Activated B cell treated with CpG ODN at 0.5 μM for 24 hours (primary cell): ENCODE measurements at places on chromosomes 12 and 14. TPM values are rescaled to one million over a fixed set of nuclear protein-coding genes. Genes with fewer than 3 reads are reported as not detected.

LRP1-AS gene
- not detected in 2 replicates for total RNA-seq

CEBPE gene
- 0.17 and 0.20 TPM in 2 replicates for total RNA-seq

KLHDC1 gene
- 5.7 and 6.9 TPM in 2 replicates for total RNA-seq

MRPL52 gene
- 142 and 150 TPM in 2 replicates for total RNA-seq

FUT8 gene
- 115 and 123 TPM in 2 replicates for total RNA-seq

RHOJ gene
- total RNA-seq: not detected in 2 replicates

ASB2 gene
- 2.7 and 3.1 TPM in 2 replicates for total RNA-seq

KIF26A gene
- not detected in 2 replicates for total RNA-seq

CDCA3 gene
- 1.2 and 1.6 TPM in 2 replicates for total RNA-seq

HCAR3 gene
- total RNA-seq: not detected in 2 replicates

- no peaks in the 10 kb centered on the region for H3K36me3 ChIP-seq
- no peak overlapping the region for H3K4me3 ChIP-seq
- no peak for DNase-seq
These were observed 42.4 kb downstream of the CACNA2D4 start for GRCh38 chr12:1876086-1876485.

GRCh38 chr14:21436567-21437062, 19.3 kb downstream of the CHD8 start:
- no peaks in the 10 kb centered on the region for H3K27me3 ChIP-seq
- peaks cover 21% of the 10 kb centered on the region for H3K36me3 ChIP-seq
- no peak for DNase-seq
- H3K4me1 ChIP-seq: peaks cover 56% of the 10 kb centered on the region
- H3K27ac ChIP-seq: peak overlapping the region; percentile 87

- no peak for DNase-seq
- no peaks in the 10 kb centered on the region for H3K27me3 ChIP-seq
- H3K4me3 ChIP-seq: no peak overlapping the region
- peaks cover 7% of the 10 kb centered on the region for H3K4me1 ChIP-seq
- no peaks in the 10 kb centered on the region for H3K36me3 ChIP-seq
These were observed 4.9 kb upstream of the PMCH start for GRCh38 chr12:102202556-102202955.

- no peaks in the 10 kb centered on the region for H3K27me3 ChIP-seq
- H3K36me3 ChIP-seq: no peaks in the 10 kb centered on the region
- no peak overlapping the region for H3K4me3 ChIP-seq
- no peaks in the 10 kb centered on the region for H3K4me1 ChIP-seq
These were observed 28.1 kb downstream of the OR10P1 start for GRCh38 chr12:55664826-55665225.

GRCh38 chr14:76941946-76942805, 86.3 kb downstream of the IRF2BPL start:
- DNase-seq: no peak
- peaks cover 10% of the 10 kb centered on the region for H3K4me1 ChIP-seq
- H3K4me3 ChIP-seq: no peak overlapping the region
- no peaks in the 10 kb centered on the region for H3K36me3 ChIP-seq

DNA sequence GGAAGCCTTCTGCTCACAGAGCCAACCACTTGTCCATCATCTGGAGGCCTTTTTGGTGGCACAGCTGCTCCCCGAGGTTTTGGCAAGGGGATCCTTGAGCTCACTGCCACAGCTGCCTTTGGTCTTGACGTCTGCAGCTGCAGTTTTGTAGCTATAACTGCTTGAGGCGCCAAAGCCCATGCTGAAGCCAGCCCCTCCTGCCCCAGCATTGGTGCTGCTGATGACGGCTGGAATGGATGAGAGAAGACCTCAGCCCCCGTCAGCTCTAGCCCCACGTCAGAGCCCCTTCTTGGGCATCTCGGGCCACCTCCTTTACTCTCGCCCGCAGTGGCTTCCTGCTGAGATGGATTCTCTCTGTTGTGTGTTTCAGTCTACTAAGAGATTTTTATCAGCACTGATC, 12.3 kb upstream of the KRT74 start:
- no peaks in the 10 kb centered on the region for H3K4me1 ChIP-seq
- H3K36me3 ChIP-seq: no peaks in the 10 kb centered on the region
- H3K27me3 ChIP-seq: peaks cover 2% of the 10 kb centered on the region
- no peak overlapping the region for H3K4me3 ChIP-seq
- DNase-seq: no peak

GRCh38 chr12:68163560-68164081, 4.1 kb upstream of the IFNG start:
- H3K27me3 ChIP-seq: no peaks in the 10 kb centered on the region
- peaks cover 14% of the 10 kb centered on the region for H3K4me1 ChIP-seq
- H3K4me3 ChIP-seq: no peak overlapping the region
- DNase-seq: no peak
- H3K36me3 ChIP-seq: no peaks in the 10 kb centered on the region
- no peak overlapping the region for H3K27ac ChIP-seq

DNA sequence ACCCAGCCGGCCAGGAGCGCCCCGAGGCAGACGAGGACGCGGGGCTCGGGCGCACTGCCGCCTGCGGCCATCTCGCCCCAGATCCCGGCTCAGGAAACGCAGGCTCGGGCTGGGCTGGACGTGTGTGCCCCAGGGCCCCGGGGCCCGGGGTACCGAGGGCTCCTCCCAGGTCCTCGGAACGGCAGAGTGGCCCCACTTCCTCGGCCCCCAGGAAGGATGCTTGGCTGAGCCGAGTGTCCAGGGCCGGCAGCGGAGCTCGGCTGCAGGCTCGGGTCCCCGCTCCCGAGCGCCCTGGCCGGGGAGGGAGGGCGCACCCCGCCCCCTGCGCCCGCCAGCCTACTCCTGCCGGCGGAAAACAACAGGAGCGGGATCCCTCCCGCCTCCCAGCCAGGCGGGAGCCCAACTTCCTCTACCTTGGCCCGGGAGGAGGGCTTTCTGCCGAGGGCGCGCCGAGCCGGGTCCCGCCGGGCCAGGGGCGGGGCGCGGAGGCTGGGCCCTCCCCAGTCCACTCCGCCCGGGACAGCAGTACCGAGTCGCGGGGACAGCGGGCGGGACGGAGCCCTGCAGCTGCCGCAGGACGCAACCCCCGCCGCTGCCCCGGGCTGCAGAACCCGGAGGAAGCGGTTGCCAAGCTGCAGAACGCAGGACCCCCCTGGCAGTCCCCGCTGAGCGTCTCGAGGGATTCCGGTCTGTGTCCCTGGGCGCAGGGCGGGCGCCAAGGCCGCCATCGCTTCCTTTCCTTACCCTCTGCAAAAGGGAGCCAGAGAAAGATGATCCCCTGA, at the start of gene VSIG10:
TSS of gene VSIG10 (minus strand) at position 411 of the 782 bp plus-strand sequence. CDS start at position 71, 340 bp downstream.
- peaks cover 21% of the 10 kb centered on the region for H3K27me3 ChIP-seq
- peak; percentile 29 for DNase-seq
- peak within 1 kb of the TSS; percentile 84 for H3K4me3 ChIP-seq
- no peaks in the 10 kb centered on the region for H3K36me3 ChIP-seq
- peaks cover 9% of the 10 kb centered on the region for H3K4me1 ChIP-seq

DNA sequence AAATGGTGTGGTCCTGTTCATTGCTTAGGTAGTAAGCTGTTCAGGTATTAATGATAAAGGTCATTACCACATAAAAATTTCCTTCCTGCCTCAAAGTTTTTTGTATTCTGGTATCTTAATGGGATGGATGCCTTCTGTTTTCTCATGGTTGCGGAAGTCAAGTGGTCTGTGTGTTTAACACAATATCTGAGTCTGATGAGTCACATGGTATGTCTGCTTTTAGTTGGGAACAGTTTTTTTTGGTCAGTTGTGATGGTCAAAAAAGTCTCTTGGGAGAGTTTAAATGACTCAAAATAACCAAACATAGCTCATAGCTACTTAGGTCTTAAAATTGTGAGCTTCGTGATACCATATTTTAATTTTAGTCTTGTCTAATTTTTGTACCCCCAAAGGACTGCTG, 40.7 kb downstream of the STK38L start:
- peaks cover 20% of the 10 kb centered on the region for H3K4me1 ChIP-seq
- no peak overlapping the region for H3K27ac ChIP-seq
- peaks cover 2% of the 10 kb centered on the region for H3K36me3 ChIP-seq
- H3K27me3 ChIP-seq: no peaks in the 10 kb centered on the region
- DNase-seq: no peak
- H3K4me3 ChIP-seq: no peak overlapping the region

GRCh38 chr12:11710431-11710830, 61.0 kb downstream of the ETV6 start:
- no peak overlapping the region for H3K27ac ChIP-seq
- peaks cover 34% of the 10 kb centered on the region for H3K4me1 ChIP-seq
- H3K36me3 ChIP-seq: peaks cover 47% of the 10 kb centered on the region
- H3K27me3 ChIP-seq: no peaks in the 10 kb centered on the region

DNA sequence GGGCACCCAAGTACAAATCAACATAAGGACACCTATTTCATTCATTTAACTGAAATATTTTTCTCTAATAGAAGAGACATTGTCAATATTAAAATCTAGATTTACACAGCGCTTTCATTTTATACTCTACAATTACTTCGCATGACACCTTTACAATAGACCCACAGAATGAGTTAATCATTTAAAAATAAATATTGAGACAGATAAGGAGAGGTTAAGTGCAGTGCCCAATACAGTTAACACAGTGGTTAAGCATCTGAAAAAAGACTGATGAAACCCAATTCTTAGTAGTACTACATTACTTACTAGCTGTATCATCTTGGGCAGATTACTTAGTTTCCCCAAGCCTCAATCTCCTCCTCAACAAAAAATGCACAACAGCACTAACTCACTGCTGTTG, 116.2 kb downstream of the DENND5B start:
- H3K36me3 ChIP-seq: peaks cover 50% of the 10 kb centered on the region
- no peaks in the 10 kb centered on the region for H3K27me3 ChIP-seq
- DNase-seq: no peak
- no peak overlapping the region for H3K27ac ChIP-seq
- peaks cover 37% of the 10 kb centered on the region for H3K4me1 ChIP-seq
- no peak overlapping the region for H3K4me3 ChIP-seq

DNA sequence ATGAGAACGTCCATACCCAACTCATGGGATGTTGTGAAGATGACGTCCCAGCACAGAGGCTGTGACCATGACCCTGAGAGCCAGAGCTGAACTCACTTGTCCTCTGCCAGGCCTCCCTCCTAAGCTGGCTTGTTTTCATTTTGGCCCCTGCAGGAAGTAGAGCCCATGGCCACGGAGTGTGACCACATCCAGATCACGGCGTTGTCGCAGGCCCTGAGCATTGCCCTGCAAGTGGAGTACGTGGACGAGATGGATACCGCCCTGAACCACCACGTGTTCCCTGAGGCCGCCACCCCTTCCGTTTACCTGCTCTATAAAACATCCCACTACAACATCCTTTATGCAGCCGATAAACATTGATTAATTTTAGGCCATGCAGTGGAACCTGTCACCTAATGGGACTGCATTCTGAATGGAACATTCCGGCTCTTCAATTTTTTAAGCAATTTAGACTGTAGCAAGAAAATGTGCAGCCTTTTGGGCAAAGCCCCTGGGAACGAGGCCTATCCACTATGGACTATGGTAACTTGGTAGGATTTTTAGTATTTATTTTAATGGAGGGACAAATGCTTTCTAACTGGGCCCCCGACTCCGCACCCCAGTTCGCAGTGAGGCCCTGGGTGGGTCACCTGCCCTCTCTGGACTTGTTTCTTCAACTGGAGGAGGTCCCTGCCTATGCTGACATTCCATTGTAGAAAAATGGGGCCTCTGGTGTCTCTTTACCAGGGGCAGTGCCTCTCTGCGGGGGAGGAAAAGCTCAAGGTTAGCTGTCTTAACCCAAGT, 19.6 kb downstream of the OTUB2 start:
- H3K4me1 ChIP-seq: no peaks in the 10 kb centered on the region
- H3K4me3 ChIP-seq: no peak overlapping the region
- no peaks in the 10 kb centered on the region for H3K27me3 ChIP-seq
- H3K36me3 ChIP-seq: peaks cover 61% of the 10 kb centered on the region
- H3K27ac ChIP-seq: no peak overlapping the region

DNA sequence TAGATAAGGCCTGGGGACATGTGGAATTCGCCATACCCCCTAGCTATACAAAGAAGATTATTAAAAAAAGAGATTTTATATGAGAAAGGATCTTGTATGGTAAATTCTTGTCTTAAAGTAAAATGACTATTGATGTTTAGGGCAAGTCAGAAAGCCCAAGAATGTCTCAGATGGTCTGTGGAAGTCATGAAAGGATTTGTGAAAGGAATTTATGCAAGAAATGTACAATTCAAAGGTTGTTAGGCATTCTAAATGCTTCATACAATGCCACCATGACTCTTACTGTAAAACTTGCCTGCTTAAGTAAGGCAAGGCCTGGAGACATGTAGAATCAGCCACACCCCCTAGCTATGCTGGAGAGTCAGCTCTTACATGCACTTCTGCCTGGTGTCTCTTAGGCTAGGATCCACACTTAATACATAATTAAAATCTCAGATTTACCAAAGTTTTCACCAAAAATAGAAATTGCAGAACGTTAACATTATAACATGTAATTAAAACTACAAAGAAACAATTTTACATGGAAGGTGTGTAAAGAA, 8.9 kb upstream of the ETNK1 start:
- no peaks in the 10 kb centered on the region for H3K36me3 ChIP-seq
- no peak overlapping the region for H3K27ac ChIP-seq
- no peaks in the 10 kb centered on the region for H3K4me1 ChIP-seq
- no peak for DNase-seq

- H3K4me3 ChIP-seq: no peak overlapping the region
- H3K4me1 ChIP-seq: no peaks in the 10 kb centered on the region
- H3K27me3 ChIP-seq: no peaks in the 10 kb centered on the region
- H3K36me3 ChIP-seq: no peaks in the 10 kb centered on the region
These were observed 356.7 kb upstream of the DIO2 start for GRCh38 chr14:80567905-80568536.

DNA sequence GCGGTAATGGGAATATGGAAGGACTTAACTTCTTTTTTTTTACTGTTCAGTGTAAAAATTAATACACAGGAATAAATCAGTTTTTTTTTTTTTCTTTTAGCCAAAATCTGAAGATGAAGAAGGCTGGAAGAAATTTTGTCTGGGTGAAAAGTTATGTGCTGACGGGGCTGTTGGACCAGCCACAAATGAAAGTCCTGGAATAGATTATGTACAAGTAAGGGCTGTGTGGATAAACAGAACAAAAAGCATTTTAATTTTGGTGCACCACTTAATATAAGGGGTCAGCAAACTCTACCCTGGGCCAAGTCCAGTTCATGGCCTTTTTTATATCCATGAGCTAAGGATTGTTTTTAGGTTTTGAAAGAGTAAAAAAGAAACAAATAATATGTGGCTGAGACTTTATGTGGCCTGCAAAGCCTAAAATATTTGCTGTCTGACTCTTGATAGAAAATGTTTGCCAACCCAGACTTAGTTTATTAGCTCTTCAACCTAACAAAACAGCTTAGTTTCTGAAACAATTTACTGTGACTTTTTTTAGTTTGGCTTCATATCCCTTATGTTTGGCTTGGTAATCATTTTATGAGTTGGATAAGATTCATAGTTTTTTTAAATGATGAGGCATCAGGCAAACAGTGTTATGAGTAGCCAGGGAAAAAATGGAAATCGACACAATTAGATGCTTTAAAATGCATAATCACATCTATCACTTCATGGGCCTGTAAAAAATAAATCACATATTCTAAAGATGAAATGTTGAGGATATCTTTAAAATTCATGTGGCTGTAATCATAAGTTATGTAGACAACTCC, 8.4 kb downstream of the GEMIN2 start:
- H3K4me3 ChIP-seq: no peak overlapping the region
- peaks cover 59% of the 10 kb centered on the region for H3K36me3 ChIP-seq
- H3K27me3 ChIP-seq: no peaks in the 10 kb centered on the region
